ENCODE measurements at places on chromosomes 3 and 15. TPM values are rescaled to one million over a fixed set of nuclear protein-coding genes. Genes with fewer than 3 reads are reported as not detected.

The IFT122 gene
- 22.4 TPM for total RNA-seq

The CCR8 gene
- total RNA-seq = not detected

The ZNF592 gene
- total RNA-seq = 7.7 TPM

The GCNT3 gene
- total RNA-seq = 0.39 TPM

The LRRC15 gene
- under 0.01 TPM for total RNA-seq

The MAP6D1 gene
- total RNA-seq = 0.73 TPM

The EFHB gene
- total RNA-seq = 1.4 TPM

The UBA5 gene
- total RNA-seq = 33.1 TPM

The DUOXA2 gene
- not detected for total RNA-seq

The FAM43A gene
- 10.2 TPM for total RNA-seq

The CHRNB4 gene
- total RNA-seq = not detected

The ARL6IP5 gene
- 65.9 TPM for total RNA-seq

The PCBP4 gene
- total RNA-seq = 20.9 TPM

The UCN2 gene
- total RNA-seq = 0.20 TPM

The PLA2G4B gene
- 1.2 TPM for total RNA-seq

The C3orf49 gene
- not detected for total RNA-seq

The ZNF774 gene
- 0.98 TPM for total RNA-seq

The ITGA11 gene
- 0.20 TPM for total RNA-seq

The PPP1R14D gene
- total RNA-seq = not detected

The SAMMSON gene
- not detected for total RNA-seq

The PGBD4 gene
- total RNA-seq = 1.8 TPM

The CHST2 gene
- 73.1 TPM for total RNA-seq

The OIP5 gene
- 8.6 TPM for total RNA-seq

The CYP19A1 gene
- total RNA-seq = 34.5 TPM

The CASR gene
- total RNA-seq = not detected

The USP8 gene
- total RNA-seq = 37.8 TPM

Measured in subcutaneous preadipocyte (primary cell).